CMK (cell line): ENCODE measurements at places on chromosomes 1 and 21.

DNA sequence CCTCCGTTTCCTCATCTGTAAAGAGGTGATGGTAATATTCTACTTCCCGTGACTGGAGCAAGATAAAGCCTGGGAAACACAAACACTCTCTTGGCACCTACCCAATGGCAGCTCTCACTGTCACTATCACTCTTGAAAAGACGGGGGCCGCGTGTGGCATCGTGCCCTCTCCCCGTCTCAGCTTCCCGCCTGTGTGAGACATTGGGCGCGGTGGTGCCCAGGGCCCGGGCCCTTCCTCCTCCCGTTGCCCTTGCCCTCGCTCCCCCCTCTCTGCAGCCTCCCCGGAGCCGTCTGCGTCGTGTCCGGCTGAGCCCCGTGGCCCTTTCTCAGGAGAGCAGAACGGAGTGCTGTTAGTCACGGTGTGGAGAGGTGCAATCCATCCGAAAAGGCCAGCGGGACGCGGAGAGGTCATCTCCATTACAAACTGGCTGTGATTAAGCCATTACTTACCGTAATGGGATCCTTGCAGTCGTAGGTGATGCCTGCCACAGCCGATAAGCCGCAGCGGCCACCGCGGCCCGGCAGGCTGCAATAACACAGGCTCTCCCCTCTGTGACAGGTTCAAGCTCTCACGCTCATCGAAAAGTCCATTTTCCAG is 156.4 kb upstream of the ZC3H12A start:
- DNase-seq: no peak

DNA sequence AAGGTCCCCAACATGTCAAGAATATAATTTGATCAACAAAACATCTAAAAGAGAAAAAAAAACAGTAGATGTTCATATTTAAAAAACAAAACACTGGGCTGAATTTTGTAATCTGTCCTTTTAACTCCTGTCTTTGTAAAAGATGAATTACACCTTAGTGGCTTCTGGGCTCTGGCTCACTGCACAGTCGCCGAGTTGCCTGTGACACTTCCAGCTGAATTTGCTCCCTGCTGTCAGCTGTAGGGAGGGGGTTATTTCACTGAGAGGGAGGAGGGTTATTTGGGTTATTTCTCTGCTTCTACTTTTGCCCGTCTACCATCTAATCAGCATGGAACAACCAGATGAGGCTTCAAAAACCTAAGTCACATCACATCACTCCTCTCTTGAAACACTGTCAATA is 193.0 kb upstream of the ZC3H12A start:
- DNase-seq: no peak

DNA sequence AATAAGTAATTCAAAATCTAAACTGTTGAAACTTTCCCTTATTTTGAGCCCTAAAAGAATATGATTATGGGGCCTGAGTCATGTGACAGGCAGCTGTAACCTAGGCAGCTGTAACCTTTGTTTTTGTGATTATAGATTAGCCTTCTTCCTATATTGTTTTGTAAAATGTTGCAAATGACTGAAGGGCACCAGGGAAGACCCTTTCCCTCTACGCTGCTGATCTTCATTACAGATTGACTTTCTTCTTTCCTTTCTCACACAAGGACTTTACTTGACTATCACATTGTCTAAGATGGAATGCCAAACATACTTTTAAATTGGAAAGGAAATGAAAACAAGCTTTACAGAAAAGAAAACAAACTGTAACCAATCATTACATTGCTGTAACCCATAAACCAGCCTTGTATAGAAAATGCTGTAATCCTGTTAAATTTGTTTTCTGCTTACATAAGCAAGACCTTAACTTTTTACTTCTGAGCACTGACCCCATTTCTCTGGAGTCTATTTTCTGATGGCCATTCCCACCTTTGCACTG is 242.2 kb downstream of the RGS7 start:
- DNase-seq: no peak

DNA sequence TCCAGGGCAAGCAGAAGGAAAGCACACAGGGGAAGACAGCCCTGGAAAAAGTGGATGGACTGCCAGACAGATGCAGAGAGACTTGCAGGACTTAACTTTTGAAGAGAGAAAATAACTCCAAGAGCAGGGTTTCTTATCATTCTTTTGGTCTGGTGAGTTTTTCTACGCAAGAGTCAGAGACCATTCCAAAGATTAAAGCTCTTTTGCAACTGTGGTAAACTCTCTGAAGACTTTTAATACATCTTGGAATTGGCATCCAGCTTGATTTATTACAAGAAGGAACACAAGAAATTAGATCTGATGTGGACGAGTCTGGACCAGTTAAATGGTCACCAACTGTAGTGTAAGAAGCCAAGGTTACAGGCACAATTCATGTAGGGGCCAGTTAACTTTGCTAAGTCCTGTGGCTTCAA is 153.4 kb downstream of the SIPA1L2 start:
- DNase-seq: no peak

DNA sequence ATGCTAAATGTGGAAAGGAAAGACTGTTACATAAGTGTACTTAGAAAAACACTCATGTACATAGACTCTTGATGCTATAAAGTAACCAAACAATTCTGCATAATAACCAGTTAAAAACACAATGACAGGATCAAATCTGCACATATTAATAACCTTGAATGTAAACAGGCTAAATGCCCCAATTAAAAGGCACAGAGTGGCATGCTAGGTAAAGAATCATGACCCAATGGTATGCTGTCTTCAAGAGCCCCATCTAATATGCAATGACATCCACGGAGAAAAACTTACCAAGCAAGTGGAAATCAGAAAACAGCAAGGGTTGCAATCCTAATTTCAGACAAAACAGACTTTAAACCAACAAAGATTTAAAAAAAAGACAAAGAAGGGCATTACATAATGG is 644.8 kb upstream of the PKN2 start:
- DNase-seq: no peak

DNA sequence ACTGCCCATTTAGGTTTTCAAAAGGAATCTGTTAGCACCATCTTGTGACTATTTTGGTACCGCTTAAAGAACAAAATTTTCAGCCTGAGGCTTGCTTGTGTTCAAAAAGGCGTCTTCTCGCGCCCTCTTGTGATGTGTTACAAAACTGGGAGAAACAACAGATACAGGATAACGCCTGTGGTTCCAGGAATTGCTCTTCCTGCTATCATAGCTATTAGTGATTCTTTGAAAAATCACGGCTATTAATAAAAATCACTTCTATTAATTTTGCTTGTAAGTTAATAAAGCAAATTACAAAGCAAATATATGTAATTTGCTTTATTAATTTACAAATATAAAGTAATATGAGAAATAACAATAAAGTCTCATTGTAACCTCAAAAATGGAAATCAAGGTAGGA is 82.2 kb upstream of the ABCD3 start:
- DNase-seq: peak; percentile 38

GRCh38 chr1:113804421-113805255 is 7.6 kb downstream of the RSBN1 start:
- DNase-seq: no peak

GRCh38 chr1:148435406-148435805 is 47.7 kb downstream of the PPIAL4G start:
- DNase-seq: no peak

GRCh38 chr1:209103092-209103491 is 480.4 kb upstream of the CAMK1G start:
- no peak for DNase-seq

DNA sequence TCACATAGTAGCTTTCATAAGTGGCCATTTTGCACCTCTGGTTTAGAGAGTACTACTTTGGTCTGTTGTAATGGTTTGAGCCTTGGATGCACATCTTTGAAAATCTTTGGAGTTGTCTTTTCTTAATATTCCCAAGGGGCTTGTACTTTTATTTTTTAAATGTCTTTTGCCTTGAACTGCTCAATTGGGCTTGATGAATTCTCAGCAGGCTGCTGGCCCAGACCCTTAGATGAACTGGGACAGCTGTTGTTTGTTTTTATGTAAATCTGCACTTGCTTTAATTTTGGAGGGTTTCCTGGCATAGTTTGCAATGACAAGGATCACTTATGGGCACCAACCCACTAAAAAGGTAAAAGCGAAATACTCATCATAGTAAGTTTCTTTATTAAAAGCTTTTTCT is 24.9 kb downstream of the NGF start:
- no peak for DNase-seq

DNA sequence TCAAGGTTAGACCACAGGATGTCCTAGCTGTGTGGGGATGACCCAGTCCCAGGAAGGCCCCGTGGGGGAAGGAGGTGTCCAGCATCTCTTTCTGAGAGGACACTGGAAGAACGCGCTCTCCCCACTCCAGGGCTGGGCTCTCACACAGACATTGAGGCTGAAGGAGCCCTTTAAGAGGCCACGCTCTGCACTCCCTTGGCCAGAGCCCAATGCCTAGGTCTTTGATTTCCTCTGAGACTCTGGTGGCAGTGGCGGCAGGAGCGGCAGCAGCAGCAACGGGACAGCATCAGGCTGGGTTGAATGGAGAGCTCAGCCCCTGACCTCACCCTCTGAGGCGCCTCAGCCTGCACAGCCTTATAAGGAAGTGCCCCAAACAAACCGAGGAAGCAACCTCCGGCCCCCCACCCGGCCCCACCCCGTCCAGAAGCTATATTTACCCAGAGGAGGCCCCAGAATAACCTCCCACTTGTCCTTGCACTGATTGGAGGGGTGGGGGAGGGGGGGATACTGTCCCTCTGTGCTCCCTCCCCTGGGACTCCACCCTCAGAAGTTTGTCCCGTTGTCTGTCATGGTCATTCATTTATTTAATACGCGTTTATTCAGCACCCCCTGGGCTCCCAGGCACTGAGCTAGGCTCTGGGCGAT is 12.3 kb downstream of the NES start:
- DNase-seq: no peak

DNA sequence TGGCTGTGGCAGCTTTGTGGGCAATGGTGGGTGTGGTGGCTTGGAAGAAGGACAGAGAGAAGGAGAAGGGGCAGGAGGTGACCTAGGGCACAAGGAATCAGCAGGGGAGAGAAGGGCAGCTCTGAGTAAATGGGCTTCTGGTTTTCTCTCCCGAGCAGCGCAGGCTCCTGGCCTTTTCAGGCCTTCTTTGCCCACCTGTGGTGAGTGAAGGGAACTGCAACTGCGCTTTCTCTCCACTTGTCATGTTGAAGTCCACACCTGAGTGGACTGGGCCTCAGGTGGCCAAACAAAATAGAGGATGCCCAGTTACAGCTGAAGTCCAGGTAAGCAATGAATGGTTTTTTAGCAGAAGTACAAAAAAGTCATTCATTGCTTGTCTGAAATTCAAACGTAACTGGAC is 29.4 kb upstream of the KCNA10 start:
- no peak for DNase-seq

DNA sequence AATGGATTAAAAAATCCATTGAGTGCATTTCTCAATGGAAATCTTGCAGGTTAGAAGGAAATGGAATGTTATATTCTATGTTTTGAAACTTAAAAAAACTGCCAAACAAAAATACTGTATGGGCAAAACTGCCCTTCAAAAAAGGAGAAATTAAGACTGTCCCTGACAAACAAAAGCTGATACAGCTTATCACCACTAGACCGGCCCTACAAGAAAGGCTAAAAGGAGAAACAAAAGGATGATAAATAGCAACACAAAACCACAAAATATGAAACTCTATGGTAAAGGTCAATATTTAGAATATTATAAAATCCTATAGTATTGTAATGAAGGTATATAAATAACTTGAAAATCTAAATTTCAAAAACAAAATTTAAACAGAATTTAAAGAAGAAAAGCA is 60.0 kb downstream of the SLC25A24 start:
- DNase-seq: no peak

GRCh38 chr1:243346016-243346415 is 90.2 kb downstream of the SDCCAG8 start:
- DNase-seq: no peak

DNA sequence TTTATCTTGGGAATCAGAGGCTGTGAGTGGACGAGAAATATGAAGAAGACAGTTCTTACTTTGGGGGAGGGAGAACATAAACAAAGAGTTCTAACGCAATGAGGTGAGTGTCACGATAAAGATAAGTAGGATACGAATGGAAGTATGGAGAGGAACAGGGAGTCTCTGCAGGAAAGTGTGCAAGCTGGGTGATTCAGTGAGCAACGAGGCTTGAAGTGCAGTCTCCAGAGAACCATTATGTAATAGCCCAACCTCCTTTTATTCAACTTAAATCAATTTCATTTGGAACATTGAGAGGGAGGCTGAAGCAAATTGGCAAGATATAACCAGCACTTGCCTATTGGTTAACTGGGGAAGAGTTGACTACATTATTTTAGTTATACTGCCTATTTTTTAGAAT is 99.3 kb upstream of the PLD5 start:
- DNase-seq: no peak

GRCh38 chr1:80639777-80640533 is 1160.8 kb upstream of the ADGRL2 start:
- DNase-seq: no peak

DNA sequence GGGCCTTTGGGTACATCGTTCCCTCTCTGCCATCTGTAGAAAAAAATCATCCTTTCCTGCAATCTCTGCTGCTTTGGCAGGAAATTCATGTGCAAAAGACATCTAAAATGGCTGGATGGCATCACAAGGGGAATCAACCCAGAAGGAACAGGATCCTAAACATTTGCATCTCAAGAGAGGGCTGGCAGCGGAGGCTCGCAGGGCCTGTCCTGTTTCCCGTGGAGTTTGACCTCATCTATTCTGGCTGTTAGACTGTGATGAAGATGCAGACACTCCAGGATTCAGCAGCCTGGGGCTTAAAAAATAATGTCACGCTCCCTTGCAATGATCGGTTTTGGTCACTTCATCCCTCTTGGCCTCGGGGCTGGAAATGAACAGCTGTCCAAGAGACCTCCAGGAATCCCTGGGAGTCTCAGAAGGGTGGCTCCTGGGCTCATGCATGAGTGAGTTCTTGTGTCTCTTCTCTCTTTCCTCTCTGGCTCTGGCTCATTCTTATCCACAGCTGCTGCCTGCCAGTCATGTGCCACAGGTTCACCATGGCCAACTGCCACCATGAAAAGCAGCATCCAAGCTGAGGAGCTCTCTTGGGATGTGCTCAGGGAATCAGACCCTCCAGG is 16.1 kb upstream of the PCP4 start:
- DNase-seq: no peak

GRCh38 chr1:208888376-208888775 is 644.2 kb upstream of the PLXNA2 start:
- DNase-seq: no peak

DNA sequence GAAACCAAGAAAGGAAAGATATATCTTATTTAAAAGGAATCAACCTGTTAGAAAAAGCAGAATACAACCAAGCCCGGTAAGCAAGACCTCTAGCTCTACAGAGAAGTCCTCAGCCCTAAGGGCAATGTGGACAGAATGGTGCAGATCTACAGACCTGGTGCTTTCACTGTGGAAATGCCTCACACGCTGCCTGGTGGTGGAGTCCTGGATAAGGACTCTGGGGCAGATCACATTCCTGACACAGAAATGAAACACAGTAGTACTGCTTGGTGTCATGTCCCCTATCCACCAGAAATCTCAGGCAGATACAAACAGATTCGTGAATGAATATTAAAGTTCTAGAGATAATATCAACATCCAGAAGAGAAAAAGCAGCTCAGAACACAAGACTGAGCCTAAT is 6.8 kb downstream of the CNN3 start:
- DNase-seq: no peak

GRCh38 chr1:88118176-88118845 is 565.8 kb upstream of the PKN2 start:
- no peak for DNase-seq
